ENCODE measurements at places on chromosomes 16 and 17.

GRCh38 chr17:63039899-63040602, 74.0 kb downstream of the TANC2 start:
- DNase-seq, result no peak

DNA sequence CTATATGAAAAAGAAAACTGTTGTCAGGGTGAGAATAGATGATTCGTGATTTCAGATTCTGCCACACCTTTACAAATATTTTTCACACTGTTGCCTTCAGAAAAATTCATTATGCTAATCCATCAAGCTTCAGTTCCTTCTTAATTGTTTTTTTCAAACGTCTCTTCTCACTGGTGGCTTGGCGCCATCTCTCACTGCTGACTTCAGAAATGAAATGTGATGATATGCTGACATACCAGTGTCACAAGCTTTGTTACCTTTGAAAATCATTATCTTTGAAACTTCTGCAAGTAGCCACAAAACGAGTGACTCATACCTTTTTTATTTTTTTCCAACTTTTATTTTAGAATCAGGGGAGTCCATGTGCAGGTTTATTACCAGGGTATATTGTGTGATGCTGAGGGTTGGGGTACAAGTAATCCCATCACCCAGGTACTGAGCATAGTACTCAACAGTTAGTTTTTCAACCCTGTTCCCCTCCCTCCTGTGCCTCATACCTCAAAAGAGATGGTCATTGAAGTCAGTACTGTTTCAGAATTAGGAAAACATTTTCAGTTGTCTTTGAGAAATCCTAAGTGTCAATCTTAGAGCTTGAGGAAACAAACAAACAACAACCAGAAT, 14.0 kb upstream of the KRT222 start:
- no peak for DNase-seq

- no peak for DNase-seq
These were observed 46.3 kb downstream of the ERN1 start for GRCh38 chr17:64083563-64084085.

- DNase-seq, result peak; percentile 55
These were observed 26.2 kb upstream of the RFFL start for GRCh38 chr17:35089586-35090296.

GRCh38 chr17:76264755-76265623, at the start of gene UBALD2:
UBALD2 (plus strand) TSS chr17:76265348; CDS start chr17:76265506, 158 bp downstream.
- peak; percentile 99 for DNase-seq

- peak; percentile 77 for DNase-seq
These were observed 1.8 kb downstream of the CCR7 start for GRCh38 chr17:40563220-40564052.

- no peak for DNase-seq
These were observed 52.3 kb downstream of the BMERB1 start for GRCh38 chr16:15486661-15487060.

GRCh38 chr16:84808826-84809225, 11.0 kb upstream of the CRISPLD2 start:
- DNase-seq, result no peak

- DNase-seq, result no peak
These were observed 10.9 kb upstream of the GINS2 start for GRCh38 chr16:85699628-85700027.

DNA sequence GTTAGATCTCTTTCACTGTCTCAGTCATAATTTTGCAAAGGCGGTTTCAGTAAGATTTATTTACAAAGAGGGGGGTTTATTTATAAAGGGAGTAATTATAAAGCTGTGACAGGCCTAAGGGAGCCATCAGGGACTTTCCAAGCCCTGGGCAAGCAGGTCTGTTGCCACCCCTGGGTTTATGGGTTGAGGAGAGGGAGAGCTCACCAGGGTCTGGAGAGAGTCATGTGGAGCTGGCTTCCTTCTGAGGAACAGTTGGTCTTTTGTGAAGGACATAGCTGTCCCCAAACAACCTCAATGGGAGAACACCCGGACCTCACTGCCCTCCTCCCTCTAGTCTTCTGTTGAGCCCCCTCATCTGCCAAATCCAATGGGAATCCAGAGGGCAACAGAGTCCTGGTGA, 9.8 kb downstream of the ITGAM start:
- no peak for DNase-seq

- no peak for DNase-seq
These were observed 411.4 kb upstream of the SOX9 start for GRCh38 chr17:71709271-71709890.

GRCh38 chr17:64129515-64129764, 504 bp downstream of the ERN1 start:
- no peak for DNase-seq

DNA sequence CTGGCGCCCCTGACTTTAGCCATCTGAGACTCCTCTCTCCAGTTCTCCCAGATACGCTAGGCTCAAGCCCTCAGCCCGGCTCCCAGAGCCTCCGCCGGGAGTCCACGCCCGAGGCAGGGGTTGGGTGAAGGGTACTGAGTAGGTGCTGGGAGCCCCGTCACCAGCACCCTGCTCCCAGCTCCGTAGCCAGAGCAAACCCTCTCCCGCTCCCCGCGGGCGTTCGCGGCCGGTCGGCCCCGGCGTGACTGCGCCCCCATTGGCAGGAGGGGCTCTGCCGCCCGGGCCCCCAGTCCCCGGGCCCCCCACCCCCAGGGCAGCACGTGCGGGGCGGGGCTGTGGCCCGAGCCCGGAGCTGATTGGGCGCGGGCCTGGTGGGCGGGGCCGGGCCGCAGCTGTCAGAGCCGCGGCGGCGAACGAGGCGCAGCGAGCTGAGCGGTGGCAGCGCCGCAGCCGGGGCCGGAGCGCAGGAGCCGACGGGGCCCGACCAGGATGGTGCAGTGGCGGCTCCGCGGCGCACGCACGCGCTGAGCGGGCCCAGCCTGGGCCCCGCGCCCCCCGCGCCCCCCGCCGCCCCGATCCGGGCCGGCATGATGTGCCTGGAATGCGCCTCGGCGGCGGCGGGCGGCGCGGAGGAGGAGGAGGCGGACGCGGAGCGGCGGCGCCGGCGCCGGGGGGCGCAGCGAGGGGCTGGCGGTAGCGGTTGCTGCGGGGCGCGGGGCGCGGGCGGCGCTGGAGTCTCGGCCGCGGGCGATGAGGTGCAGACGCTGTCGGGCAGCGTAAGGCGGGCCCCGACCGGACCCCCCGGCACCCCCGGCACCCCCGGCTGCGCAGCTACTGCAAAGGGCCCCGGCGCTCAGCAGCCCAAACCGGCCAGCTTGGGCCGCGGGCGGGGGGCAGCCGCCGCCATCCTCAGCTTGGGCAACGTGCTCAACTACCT, at the start of gene SPNS2:
TSS of gene SPNS2 (plus strand) at position 421 of the 937 bp plus-strand sequence. CDS start at position 588, 167 bp downstream.
- peak; percentile 57 for DNase-seq

- DNase-seq, result peak; percentile 91
These were observed 5.2 kb downstream of the CCR7 start for GRCh38 chr17:40559954-40560591.

GRCh38 chr17:83177611-83178532, 98.5 kb downstream of the METRNL start:
- DNase-seq, result no peak

DNA sequence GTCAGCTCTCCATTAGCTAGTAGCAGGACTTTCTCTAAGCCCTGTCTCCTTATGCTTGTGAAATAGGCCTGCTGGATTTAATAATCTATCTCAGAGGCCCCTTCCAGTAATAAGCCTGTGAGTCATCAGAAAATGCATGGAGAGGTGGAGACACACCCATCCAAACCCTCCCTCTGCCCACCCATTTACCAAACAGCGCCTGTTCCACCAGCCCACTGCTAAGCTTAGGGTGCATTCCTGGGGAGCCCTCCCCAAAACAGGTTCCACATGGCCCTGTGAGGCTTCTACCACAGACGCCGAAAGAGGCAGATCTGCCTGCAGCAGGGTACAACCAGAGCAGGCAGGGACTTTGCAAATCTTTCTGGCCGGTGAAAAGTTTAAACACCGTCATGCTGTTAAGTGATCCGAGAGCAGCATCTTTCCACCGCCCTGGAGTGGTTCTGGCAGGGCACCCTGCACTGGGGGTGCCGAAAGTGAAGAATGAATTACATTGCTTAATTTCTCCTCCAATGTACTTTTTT, 99.3 kb downstream of the GAS7 start:
- no peak for DNase-seq
